ENCODE measurements at places on chromosomes 5 and 9.

DNA sequence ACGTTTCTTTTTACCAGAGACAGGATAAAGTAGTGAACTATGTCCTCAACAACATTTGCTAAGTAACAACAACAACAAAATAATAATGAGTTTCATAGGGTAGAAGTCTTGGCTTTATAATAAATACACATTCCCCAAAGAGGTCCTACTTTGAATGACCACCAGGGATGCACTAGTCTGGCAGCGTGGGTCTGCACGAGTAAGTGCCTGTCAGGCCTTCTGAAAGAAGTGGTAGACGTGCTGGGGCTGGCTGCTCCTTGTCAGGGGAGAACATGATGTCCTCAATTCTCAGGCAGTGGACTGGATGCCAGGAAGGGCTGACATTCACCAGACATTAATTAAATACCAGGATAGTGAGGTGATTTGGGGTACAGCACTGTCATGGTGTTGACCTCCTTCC, 331.1 kb downstream of the TMEM38B start:
- DNase-seq, result no peak

DNA sequence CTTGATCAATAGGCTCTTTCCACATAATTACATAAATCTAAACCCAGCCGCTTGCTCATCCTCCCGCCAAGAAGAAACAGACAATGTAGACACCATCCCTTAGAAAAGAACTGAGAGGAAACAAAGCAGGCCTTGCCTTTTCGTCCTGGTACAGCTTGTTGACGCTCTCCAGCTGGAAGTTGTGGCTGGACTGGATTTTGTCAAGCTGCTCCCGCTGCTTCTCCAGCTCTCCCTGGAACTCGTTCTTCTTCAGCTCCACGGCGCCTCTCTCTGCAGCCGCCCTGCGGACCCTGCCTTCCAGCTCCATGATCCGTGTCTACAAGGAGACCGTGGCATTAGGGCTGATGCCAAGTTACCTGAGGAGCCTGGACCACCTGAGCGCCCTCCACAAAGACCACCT, 22.1 kb downstream of the GOLM1 start:
- DNase-seq, result no peak

DNA sequence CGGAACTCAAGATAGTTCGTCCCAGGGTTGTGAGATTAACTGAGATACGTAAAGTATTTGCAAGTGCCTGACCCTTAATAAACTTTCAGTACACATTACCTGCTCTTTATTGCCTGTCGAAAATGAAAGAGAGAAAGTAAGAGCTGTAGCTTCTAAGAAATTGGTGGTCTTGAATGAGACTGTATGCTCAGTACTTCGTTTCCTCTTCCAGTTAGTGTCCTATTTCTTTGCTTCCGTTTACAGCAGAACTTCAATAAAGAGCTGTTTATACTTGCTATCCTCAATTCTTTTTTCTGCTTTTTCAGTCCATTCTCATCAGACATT, 534 bp downstream of the SRFBP1 start:
- no peak for DNase-seq

DNA sequence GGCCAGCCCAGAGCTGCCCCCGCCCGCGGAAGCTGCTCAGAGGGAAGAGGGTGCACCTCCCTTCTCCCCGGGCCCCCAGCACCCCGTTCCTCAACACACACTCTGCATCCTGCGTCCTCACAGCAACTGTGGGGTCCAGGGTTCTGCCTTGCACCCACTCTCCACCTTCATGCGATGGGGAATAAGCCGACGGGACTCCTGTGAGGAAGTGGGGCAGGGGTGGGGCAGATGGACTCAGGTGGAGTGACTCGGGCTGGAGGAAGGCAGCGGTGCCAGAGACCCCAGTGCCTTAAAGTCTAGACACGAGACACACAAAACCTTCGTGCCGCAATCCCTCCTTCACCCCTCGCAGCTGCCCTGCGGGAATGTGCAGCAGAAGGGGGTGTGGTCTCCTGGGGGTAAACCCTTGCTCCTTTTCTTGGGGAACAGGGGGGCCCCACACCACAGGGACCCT, 8.6 kb downstream of the BRD3 start:
- DNase-seq, result no peak

GRCh38 chr9:13800776-13801175, 513.2 kb downstream of the NFIB start:
- no peak for DNase-seq

DNA sequence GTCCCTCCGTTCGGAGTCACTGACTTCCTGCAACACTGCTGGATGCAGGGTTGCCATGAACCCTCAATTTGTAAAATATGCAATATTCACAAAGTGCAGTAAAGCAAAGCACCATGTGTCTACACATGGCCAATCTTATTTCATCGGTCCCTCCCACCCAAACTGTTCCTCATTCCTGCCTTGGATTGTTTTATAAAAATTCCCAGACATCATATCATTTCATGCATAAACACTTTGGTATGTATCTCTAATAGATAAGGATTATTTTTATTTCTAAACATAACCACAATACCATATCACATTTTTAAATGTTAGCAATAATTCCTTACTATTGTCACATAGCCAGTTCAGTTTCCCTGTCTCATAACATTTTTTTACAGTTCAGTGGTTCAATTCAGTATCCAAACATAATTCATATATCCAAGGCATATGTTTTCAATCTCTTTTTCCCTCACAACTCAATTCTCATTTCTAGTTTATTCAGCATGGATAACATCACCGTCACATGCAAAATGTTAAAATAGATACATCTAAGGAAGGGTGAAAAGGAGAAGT, 82.0 kb upstream of the PCAT7 start:
- no peak for DNase-seq

GRCh38 chr9:35415402-35416097, 74.4 kb upstream of the RUSC2 start:
- no peak for DNase-seq

Measured in activated CD8-positive, alpha-beta memory T cell treated with anti-CD3 and anti-CD28 coated beads, Interleukin-2, amount 50 U/mL, for 4 hours (primary cell).